GM12865 (cell line): ENCODE measurements at places on chromosomes 5 and 9.

DNA sequence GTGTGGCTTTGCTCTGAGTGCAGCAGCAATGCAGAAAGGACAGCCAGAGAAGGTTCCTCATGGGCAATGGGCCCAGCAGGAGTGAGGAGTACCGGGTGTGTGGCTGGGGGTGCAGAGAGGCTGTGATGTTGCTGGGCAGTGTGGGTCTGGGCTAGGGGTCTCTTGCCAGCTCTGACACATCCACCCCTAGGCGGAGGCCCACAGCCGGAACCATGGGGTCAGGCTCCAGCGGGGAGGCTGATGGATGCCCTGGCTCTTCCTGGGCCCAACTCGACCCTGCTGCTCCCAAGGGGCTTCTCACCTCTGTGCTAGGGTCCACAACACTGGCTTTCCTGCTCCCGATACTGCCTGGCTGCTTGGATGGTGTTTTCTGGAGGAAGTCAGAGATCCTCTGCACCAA lies 19.9 kb downstream of the TBC1D9B start:
- no peak for DNase-seq

DNA sequence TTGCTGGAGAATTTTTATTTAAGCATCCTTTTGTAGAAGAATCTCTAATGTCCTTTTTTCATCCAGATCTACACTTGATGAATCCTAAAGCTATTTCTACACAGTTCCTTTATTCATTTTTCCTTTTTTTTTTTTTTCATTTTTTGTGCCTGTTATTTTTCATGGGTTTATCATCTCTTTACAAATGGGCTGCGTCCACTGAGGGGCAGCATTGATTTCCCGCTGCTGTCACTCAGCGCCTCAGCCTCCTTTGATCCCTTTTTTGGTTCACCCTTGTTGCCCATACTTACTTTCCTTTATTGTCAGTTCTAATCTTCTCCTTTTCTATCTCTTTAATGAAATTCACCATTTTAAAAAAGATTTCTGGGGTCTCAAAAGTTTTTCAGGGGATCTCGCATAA lies 5.7 kb upstream of the MSMP start:
- no peak for DNase-seq

DNA sequence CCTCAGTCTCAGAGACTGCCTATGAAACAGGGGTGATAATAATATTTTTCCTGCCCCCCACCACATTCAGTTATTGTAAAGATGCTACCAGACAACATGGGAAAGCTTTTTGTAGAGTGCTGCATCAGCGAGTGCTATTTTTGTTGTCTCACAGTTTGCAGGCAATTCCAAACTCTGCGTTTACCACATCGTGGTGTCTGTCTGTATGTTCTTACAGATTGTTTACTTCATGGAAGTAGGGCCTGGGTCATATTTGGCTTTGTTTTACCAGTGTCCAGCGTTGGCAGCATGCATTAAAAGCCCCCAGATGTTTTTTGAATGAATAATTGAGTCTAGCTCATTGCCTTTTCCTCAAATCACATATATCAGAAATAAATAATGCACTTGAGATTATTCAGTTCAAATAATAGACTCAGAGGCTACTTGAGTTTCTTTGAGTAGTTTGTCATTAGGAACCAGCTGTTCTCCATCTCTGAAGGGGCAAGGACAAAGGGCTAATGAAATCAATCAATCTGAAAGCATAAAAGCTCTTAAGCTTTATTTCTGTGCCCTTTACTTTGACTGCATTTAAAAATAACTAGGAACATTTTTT lies 243.7 kb downstream of the CWC27 start:
- no peak for DNase-seq

- peak; percentile 91 for DNase-seq
These were observed 43.1 kb downstream of the LHX2 start for GRCh38 chr9:124054582-124055227.

GRCh38 chr9:20417373-20418080 lies 204.8 kb downstream of the MLLT3 start:
- peak; percentile 40 for DNase-seq

DNA sequence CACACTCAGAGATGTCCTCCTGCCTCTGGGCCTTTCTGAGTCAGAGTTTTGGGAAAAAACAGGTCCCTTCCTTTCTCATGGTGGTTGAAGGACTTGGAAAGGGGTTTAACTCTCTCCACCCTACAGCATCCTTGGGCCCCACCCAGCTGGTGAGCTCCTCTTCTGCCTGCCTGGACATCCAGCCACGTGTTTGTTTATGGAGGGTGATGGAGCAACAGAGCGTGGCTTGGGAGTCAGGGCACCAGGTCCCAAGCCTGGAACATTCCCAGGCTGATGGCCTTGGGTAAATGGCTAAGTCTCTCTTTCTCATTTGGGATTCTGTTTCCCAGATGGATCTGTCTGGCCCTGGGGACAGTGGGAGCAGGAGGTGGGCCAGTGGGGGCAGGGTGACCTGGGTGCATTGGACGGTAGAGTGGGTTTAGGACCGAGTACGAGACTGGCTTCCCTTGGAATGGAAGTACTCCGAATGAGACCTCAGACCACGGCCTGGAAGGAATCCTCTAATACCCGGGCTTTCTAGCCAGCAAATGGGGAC lies 141.1 kb upstream of the IRX2 start:
- no peak for DNase-seq

DNA sequence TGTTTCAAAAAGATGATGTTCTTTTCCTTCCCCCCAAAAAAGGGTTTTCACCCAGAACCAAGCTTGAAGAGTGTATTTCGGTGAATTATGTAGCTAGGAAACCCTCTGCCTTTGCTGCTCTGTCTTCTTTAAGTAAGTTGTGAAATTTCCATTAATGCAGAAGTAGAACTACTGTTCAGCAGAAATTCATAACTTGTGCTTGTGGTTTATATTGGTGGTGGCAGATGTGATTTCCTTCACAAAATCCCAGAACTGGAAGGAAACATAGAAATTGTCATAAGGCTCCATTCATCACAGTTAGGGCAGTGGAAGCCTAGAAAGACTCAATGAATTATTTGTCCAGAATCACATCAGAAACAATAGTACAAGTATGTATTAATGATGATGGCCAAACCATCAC lies 42.1 kb upstream of the DAB2 start:
- DNase-seq = no peak

GRCh38 chr9:115098226-115098965 lies 19.6 kb downstream of the TNC start:
- DNase-seq = no peak

GRCh38 chr5:109354761-109355160 lies 55.0 kb downstream of the PJA2 start:
- no peak for DNase-seq

DNA sequence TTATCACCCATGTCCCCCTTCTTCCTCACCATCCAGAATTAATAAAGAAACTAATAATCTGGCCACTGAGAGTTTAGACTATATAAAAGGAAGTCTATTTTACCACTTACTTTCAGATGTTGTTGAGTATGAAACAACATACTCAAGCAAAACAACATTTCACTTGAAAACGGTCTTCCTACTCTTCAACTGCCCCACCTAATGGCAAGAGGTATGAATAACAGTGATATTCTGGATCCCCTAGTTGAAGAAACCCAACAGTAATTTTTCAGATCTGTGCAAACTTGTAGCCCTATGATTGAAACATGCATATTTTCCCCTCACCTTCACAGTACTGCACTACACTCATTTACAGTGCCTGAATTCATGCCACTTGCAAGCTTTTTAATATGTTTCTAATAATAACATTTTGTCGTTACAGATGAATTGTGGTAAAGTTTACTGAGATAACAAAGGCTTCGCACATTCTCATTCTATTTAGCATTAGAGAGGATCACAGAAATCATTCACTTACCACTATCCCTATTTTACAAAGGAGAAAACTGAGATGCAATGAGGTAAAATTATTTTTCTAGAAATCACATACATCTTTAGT lies 267.9 kb upstream of the PDE4D start:
- DNase-seq = peak; percentile 63

DNA sequence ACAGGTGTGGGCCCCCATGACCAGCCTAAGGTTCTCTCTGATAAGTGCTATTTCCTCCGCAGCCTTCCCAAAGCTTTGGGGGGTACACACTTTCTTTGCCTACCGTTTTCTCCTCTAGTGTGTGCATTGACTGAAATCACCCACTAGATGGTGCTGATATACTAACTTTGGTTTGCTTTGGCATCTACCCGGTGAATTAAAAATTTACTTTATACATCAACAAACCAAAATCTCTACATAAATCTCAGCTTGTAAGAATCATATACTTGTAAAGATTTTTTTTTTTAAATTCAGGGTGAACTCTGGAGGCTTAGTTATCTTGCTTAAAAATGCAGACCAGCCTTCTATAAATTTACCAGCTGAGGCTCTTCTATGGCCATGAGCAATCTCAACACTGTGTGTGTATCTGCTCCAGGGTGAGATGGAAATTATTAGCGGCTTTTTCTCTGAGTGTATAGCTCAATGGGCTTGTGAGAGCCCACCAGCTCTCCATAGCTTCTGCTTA lies 475.7 kb upstream of the TNC start:
- DNase-seq = peak; percentile 24

DNA sequence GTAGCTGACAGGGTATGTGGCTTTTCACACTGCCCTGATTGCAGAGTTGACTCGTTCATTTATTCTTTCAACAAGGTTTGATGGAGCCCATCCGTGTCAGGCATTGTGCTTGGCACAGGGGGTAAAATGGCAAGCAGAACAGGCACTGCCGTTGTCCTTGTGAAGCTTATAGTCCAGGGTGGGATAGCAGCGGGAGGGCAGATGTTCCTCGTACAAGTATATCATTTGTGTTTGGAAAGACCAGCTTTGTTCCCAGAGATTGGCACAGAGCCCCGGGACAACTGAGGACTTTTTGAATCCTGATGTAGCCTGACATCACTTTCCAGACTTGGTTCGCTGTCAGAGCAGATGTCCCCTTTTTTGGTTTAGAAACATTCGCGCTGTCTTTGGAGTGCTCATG lies 50.9 kb downstream of the MVB12B start:
- no peak for DNase-seq

- no peak for DNase-seq
These were observed 104.3 kb downstream of the GNAQ start for GRCh38 chr9:77927265-77927664.

DNA sequence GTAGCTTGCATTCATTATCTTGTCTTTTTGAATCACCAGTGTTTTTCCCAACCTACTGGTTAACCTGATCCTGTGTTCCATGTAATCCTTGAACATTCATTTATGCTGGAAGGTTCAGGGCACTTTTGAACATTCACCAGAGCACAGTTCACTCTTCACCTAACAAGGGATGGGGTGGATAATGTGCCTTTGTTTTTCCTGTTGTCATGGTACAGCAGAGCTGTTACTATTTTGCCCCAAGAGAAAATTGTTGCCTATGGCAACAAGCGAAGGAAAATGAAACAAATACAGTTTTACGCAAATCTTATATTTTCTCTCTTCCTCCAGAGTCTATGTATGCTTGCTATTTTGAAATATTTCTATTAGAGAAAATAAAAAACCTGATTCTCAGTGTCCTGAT lies 60.3 kb upstream of the RIOK2 start:
- DNase-seq = peak; percentile 6

DNA sequence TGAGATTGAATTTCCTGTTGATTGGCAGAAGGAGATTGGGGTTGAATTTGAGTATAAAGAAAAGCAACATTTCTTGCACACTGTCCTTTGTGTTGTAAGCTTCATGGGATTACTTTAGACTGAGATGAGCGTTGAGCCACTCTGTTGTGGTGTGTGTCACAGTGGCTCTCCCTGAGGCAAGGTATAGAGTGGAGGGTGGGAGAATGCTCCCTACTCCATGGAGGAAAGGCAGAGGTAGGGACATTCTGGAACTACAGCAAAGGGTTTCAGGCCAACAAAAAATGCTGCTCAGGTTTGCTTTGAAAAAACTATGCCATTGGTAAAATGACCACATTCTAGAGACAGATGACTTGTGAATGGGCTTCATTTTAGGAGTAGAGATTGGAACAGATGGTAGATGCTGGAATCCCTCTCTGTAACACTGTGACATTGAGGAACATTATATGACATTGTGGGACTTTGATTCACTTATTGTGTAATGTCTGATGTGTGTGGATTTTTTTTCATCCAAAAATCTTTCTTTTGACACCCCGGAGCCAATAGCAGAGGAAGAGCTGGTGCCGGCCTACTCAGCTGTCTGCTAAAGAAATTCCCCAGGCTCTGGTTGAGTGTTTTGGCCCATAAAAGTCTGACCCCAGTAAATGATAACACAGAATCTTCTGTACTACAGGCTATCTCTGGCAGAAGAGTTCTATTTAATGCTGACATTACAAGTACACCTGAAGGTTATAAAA lies 6.2 kb upstream of the CEP120 start:
- DNase-seq = no peak

DNA sequence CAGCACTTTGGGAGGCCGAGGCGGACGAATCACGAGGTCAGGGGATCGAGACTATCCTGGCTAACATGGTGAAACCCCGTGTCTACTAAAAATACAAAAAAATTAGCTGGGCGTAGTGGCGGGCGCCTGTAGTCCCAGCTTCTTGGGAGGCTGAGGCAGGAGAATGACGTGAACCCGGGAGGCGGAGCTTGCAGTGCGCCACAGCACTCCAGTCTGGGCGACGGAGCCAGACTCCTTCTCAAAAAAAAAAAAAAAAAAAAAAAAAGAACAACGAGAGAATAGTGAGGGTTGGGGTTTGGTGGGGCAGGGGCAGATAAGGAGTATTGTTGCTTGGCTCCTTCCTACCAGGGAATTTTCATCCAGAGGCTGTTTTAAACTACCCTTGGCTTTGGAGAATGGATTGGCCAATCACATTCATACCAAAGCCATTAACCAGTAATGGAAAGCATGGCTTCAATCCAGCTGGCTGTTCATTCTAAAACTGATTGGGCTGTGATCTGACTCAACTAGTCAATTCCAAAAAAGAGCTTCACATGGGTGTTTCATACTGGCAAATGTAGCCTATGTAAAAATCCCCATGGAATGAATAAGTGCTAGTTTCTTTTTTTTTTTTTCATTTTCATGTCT lies 64.4 kb downstream of the PLCXD3 start:
- DNase-seq = no peak

GRCh38 chr5:2094616-2094995 lies 211.9 kb upstream of the IRX4 start:
- DNase-seq = no peak

- no peak for DNase-seq
These were observed 1225.7 kb upstream of the WWC1 start for GRCh38 chr5:167065794-167066193.

DNA sequence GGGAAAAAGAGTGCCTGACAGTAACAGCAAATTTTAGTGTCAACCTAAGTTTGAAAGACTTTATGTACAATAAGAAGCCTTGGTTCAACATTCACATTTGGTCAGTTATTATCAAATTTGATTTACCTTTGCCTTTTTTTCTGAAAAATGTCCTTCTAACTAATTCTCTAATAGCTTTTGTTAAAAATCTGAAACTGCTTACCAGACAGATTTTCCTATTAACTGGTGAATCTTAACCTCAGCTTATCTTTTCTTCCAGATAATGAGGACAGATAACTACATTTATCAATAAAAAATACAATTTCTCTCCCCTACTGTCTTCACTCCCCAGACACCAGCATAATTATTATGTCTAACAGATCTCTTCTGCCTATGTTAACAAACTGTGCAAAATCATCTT lies 988.5 kb downstream of the CDH18 start:
- DNase-seq = no peak

DNA sequence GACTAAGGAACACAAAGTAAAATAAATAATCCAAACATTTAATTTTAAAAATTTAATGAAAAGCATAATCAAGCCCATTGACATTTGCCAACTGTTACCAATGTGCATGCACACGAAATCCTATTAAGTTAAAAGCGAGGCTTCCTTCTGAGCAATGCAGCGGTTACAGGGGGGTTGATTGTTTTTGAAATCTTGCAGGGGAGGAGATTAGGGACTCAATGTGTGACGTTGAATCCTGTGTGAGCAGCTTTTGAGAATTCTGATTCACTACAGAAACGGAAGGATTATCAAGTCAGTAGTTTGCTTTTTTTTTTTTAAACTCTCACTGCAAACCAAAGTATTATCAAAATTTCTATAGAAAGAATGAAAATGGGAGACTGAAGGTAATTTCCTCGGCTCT lies 109.5 kb downstream of the PRKACG start:
- DNase-seq = peak; percentile 59
